Epithelial cell of prostate (primary cell): ENCODE measurements at places on chromosomes 1 and 21.

DNA sequence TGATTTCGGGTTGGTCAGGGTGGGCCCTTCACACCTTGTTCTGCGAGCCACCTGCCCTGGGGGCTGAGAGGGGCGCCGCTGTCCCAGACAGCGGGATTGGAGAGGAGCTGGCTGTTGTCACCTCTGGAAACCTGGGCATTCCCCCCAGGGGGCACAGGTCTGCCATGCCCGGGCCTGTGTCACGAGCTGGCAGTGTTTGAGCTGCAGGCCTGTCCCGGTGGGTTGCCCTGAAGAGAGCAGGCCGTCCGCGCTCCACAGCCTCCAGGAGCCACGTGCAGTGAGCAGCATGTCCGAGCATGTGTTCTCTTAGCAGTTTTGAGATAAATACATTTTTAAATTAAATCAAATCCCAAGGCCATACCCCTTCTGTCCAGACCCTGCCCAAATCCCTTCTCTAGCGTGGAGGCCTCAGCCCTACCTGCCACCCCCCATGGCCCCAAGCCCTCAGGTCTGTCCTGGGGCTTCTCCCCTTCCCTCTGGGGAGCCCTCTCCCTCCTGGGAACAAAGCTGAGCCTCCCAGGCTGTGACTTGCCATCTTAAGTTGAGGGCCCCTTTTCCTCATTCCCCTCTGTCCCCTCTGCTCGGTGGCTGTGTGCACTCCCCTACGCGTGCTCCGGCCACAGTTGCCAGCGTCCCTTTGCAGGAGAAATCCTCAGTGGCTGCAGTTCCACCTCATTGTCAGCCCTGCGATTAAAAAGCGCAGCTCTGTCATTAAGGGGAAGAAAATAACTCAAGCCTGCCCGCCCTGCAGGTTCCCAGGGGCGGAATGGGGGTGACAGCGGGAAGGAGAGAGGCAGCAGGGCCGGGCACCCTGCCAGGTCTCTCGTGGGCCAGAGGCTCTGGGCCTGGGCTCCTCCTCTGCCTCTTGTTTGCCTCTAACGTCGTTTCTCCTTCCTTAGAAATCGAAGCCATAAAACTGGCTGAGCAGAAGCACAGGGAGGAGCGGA is 26.6 kb downstream of the SLX9 start:
- DNase-seq = no peak

GRCh38 chr1:113452921-113453770 is 62.8 kb downstream of the MAGI3 start:
- peak; percentile 3 for DNase-seq

GRCh38 chr1:222104694-222105392 is 363.0 kb upstream of the DUSP10 start:
- no peak for DNase-seq

- DNase-seq = no peak
Measured at GRCh38 chr1:80779275-80779674, 1021.5 kb upstream of the ADGRL2 start.

DNA sequence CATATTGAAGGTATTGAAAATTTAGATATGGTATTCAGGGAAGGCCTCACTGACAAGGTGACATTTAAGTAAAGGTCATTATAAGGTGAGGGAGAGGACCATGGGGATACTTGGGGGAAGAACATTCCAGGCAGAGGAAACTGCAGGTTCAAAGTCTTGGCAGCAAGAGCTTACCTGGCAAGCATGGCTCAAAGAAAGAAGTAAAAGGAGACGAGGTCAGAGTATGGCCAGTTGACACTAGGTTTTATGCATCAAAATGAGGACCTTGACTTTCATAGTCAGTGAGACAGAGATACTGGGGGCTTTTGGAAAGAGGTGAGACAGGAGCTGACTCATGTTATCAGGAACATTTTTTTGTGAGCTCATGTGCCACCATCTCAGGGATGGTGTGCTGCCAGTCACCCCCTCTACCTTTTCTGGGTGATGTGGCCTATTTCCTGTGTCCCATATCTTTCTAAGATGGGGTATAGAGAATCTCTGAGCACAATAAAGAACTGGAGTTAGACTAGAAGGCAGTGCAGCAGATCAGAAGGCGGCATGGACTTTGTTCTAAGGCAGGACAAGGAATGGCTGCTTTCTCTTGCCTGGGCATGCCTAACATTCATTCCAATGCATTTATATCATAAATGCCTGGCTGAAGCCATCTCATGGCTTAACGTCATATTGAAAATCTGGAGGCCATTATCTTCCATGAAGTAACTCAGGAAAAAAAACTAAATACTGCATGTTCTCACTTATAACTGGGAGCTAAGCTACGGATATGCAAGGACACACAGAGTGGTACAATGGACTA is 406.7 kb downstream of the NTNG1 start:
- DNase-seq = no peak

DNA sequence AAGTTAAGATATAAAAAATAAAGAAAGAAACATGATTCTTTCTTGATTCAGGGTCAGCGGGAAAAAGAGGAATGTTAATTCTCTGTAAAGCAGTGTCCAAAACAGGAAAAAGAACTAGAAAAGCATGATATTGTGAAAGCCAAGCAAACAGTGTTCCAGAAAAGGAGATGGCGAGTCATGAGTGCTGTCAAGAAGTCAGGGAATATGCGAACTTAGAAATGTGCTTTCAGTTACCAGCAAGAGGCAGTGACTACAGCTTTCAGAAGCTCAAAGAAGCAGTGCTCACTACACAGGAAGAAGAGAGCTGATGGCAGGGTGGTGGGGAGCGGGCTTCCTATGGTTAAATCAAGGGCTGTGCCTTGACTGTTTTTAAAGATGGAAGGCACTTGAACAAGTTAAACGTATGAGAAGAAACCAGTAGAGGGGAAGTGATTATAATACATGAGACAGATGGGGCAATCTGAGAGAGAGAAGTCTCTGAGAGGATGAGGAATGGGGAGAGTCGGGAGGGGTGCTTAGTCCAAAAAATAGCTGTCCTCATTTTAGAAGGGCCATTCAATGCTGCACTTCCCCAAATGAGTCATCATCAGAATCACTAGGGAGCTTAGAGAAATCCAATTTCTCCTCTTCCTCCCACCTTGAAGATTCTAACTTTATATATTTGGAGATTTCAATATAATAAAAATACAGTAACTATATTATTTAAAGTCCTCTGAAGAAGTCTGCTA is 90.4 kb downstream of the KCNK1 start:
- DNase-seq = no peak

DNA sequence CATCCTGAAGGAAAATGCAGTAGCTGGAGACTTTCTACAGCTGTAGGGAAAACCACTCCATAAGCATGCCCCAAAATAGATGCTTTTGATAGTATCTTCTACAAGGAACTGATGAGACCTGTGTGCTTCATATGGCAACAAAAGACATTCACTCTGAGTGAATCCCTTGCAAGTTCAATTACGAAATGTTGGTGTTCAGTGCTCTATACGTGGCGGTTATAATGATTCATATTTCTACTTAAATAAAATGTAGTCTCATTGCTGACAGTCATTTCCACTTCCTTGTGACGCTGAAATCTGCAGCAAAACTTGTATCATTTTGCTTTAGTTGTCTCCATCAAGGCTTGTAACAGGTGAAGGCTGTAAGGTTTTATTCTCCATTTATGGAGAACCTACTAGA is 20.6 kb downstream of the TOR1AIP2 start:
- no peak for DNase-seq

GRCh38 chr1:153617663-153618062 is 1.5 kb upstream of the S100A14 start:
- DNase-seq = no peak

DNA sequence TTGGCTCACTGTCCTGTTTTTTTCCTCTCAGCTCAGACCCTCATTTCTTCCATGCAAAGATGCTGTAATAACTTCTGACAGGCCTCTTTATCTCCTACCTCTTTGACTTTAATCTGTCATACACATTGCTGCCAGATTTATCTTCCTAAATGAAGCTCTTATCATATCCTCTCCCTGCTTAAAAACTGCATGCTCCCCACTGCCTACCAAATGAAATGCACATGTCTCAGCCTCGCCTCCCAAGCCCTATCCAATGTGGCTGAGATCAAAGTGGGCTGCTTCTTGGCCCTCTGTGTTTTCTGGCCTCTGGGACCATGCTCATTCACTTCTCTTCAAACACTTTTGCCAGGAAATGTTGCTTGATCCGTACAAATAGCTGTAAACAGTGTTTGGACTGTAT is 38.3 kb downstream of the IRF2BP2 start:
- DNase-seq = no peak

DNA sequence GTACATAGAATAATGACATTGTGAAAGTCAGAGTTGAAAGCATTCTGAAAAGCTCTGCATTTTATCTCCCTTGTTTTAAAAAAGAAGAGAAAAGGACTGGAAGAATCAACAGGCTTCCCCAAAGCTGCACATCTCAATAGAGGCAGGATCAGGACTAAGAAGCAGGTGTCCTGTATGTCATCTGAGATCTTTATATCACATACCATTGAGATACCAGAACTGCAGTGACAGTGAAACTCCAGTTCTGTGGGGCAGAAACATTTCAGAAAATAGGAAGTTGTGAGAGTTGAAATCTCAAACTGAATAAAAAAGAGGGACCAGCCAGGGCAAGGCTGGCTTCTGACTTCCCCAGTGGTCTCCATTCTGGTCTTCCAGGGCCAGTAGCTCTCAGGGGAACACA is 33.0 kb upstream of the SH2D1B start:
- DNase-seq = no peak

GRCh38 chr1:215166886-215167285 is 84.3 kb downstream of the KCNK2 start:
- no peak for DNase-seq

DNA sequence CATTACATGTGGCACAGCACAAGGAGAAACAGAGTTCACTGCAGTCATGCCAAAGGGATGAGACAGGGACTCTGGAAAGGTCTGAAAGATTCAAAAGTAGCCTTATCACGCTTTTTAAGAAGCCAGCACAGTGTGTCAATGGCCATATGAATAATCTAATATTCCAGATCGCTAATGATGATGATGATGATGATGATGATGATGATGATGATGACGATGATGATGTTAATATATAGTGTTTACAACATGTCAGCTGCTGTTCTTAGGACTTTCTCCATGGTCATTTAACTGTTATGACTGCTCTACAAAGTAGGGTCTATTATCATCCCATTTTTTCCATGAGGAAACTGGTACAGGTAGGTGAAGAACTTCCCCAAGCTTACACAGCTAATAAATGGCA is 64.4 kb downstream of the NTMT2 start:
- DNase-seq = no peak

GRCh38 chr1:154842635-154843034 is 27.4 kb downstream of the KCNN3 start:
- no peak for DNase-seq

DNA sequence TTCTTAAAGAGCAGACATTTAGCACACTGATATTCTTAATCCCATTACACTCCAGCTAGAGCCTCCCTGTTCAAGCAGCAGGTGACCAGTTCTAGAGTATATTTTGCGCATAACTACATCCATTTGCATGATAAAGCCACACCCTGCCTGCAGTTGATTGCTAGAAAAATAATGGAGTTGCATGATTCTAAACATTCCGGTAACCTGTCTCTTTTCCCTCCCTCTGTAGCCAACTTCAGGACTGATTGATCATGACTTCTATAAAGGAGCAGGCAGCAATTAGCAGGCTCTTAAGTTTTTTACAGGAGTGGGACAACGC is 14.9 kb downstream of the ARMH1 start:
- no peak for DNase-seq

DNA sequence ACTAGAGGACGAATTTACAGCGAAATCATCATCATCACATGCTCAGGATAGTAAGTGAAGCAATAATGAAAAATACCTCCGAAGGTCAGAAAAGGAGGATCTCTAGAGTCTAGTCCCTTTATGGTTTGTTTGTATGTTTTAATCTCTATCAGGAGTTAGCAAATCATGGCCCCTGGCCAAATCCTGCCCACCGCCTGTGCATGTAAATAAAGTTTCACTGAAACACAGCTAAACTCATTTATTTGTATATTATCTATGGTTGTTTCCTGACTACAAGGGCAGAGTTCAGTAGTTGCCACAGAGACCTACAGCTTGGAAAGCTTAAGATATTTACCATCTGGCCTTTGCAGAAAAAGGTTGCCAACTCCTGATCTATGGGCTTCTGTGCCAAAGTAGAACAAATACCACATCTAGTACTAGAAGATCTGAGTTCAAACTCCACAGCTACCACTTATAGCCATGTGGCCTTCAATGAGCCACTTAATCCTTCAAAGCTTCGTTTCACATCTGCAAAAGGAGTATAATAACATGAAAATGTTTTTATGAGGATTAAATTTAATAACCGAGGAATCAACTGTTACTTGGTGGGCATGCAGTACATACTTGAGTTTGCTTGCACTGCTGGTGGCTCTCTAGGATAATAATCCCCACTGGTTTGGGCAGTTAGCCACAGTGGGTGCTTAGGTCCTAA is 94.0 kb upstream of the KIF26B start:
- no peak for DNase-seq

DNA sequence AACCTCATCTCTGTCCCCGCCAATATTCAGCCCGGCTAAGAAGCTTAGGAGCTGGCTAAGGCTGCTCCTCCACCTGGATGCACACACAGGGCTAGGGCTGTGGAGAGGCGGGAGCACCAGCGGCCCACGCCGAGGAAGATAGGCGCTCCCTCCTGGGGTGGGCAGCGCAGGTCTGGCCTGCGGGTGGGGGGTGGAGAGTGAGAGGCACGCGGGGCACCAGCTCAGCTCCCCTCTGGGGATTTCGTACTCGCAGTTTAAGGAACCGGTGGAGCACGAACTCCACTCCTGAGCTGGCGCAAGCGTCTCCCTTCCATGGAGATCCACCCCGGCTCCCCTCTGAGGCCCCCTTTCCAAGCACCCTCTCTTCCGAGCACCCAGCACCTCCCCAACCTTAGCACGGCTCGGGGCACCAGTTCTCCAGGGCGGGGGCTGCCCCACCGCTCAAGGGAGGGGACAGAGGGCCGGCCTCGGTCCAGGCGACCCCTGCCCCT is 433 bp upstream of the KAZN start:
- DNase-seq = no peak

DNA sequence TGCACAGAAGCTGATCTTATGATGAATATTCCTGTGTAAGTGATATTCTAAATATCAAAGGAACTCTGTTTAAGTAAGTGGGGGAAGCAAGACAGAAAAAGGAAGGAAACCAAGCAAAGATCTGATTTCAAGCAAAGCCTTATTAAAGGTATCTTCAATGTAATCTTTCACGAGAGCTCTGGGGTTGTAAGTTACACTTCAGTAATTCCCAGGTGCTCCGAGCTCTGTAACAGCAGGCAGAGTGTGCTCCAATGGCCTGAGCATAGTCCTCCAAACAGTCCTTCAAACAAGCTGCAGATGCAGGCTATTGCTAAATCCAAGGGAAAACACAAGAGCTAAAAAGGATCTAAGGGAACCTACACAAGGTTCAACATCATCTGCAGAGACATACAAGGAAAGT is 949.7 kb upstream of the TMPRSS15 start:
- no peak for DNase-seq

GRCh38 chr1:195754874-195755273 is 853.4 kb downstream of the KCNT2 start:
- no peak for DNase-seq

GRCh38 chr1:248622570-248623001 is 12.3 kb downstream of the OR2T11 start:
- no peak for DNase-seq
